Activated CD8-positive, alpha-beta memory T cell treated with anti-CD3 and anti-CD28 coated beads for 48 hours (primary cell): ENCODE measurements at places on chromosomes 11 and 22.

GRCh38 chr11:23755769-23756168 is 741.1 kb upstream of the LUZP2 start:
- DNase-seq = no peak

DNA sequence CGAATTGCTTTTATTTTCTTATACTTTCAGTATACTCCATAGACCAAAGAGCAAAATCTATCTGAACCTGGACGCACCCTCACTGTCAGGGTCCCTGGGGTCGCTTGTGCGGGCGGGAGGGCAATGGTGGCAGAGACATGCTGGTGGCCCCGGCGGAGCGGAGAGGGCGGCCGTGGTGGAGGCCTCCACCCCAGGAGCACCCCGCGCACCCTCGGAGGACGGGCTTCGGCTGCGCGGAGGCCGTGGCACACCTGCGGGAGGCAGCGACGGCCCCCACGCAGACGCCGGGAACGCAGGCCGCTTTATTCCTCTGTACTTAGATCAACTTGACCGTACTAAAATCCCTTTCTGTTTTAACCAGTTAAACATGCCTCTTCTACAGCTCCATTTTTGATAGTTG is 1077.4 kb downstream of the BRD1 start:
- no peak for DNase-seq

DNA sequence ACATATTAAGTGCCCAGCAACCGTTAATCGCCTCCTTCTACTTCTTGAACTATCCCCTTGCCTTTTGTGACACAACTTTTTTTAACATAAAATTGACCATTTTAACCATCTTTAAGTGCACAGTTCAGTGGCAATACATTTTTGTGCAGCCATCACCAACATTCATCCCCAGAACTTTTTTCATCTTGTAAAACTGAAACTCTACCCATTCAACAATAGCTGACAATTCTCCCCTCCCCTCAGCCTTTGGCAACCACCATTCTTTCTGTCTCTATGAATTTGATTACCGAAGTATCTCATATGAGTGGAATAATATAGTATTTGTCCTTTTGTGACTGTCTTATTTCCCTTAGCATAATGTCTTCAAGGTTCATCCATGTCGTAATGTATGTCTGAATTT is 66.0 kb downstream of the MICAL2 start:
- DNase-seq = no peak

GRCh38 chr11:2314136-2314524 is 12.3 kb downstream of the TSPAN32 start:
- DNase-seq = no peak

DNA sequence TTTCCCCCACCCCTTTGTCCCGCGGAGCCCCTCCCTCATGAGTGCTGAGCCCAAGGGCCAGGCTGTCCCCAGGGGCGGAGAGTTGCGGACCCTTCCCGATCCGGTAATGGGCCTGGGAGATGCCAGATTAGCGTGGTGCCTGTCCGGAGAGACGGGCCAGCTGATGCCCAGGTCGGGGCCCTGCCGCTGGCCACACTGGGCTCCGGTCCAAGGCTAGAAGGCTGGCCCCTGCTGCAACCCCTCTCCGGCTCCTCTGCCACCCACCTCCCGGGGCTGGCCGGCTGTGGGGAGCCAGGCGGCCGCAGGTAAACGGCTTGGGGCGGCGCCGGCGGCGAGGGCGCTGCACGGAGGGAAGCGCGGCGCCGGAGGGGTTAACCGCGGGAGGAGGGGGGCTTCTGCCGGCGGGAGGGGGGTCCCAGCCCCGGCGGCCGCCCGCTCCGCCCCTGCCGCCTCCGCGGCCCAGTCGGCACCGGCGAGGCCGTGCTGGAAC is at the start of gene KCNK4:
KCNK4 (plus strand) TSS at position 41 of the 490 bp plus-strand sequence. CDS start 1,717 bp downstream, outside the sequence.
- DNase-seq = no peak

DNA sequence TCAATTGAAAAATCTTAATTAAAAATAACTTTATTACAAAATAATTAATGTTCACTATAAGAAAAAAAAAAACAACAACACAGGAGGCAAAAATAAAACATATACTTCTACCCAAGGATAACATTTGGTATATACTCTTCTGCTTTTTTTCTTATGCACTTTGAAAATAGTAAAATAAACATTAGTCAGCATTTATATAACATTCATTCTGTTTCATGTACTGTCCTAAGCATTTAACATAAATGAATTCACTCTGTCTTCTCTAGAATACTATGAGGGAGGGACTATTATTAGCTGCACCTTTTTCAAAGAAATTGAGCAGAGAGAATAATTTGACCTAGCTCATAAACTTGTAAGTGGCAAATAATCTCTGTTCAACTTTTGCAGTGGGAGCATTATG is 48.3 kb upstream of the CCDC34 start:
- no peak for DNase-seq
